BE2C (cell line): ENCODE measurements at places on chromosomes 16 and 17.

DNA sequence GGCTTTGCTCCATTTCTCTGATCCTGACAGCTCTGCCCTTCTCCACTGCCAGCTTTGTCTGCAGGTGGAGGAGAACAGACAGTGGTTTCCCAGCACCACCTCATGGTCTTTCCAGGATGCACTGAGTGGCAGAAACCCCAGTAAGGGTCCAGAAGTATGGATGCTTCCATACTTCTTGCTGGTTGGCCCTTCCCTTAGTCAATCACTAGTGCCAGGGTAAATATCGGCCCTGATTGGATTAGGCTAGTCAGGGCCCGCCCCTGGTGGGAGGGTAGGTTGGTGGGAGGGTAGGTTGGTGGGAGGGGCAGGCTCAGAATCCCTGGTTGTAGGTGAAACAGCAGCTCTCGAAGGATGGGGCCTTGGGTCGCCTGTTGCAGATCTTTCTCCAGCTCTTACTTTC is 10.2 kb downstream of the RNF213 start:
- peak; percentile 68 for DNase-seq

- no peak for DNase-seq
Observed at GRCh38 chr16:83774066-83774465, 33.7 kb upstream of the HSBP1 start.

GRCh38 chr17:80765241-80765961 is 220.8 kb downstream of the RPTOR start:
- DNase-seq, result no peak

- DNase-seq, result peak; percentile 93
Observed at GRCh38 chr17:142102-142661, 4.8 kb downstream of the SCGB1C2 start.

- DNase-seq, result no peak
Observed at GRCh38 chr16:74625500-74626350, 18.8 kb upstream of the GLG1 start.

DNA sequence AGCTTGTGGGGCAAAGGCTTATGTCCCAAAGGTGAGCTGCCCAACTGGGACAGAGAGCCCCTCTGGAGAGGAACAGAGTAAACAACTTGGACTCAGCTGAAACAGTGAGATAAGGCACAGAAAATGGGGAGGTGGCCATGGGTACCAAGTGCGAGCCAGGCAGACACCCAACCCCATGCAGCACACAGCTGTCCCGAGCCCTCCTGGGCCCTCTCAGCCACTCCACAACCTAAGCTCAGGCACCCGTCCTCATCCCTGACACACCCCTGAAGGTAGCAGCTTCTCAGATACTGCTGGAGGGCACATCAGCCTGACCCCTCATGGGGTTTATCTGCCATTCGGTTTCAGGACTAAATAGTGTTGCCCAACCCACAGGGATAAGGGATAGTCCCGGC is 4.8 kb upstream of the GFOD2 start:
- no peak for DNase-seq

DNA sequence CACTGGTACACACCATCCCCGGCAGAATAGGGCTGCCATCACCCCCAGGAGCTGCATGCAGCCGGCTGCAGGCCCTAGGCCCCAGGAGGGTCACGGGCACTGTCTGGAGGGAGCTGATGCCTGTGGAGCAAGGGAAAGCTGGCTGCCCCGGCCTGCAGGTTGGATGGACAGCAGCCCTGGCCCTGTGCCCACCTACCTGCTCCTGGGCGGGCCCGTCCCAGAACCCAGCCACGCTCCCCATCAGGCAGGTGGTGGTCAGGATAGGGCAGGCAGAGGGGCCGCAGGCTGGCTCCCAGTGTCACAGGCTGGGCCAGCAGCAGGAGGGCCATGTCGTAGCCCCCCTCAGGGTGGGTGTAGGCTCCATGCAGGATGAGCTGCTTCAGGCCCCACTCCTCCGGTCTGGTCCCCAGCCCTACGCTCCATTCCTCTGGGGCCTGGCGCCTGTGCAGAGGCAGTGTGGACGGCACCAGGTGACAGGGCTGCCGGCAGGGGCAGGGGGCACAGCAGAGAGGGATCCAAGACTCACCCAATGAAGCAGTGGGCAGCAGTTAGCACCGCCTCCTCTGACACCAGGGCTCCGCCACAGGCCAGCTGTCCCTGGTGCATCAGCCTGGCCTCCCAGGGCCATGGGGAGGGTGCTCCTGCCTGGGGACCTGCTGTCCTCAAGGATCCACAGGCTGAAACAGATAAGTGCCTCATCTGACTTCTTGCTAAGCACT is 4.0 kb downstream of the PRSS53 start:
- no peak for DNase-seq
